ENCODE measurements at places on chromosomes 1 and 21. TPM values are rescaled to one million over a fixed set of nuclear protein-coding genes. Genes with fewer than 3 reads are reported as not detected.
A peak's percentile ranks its signal among the peaks of the same experiment; 100 is the strongest.

DNA sequence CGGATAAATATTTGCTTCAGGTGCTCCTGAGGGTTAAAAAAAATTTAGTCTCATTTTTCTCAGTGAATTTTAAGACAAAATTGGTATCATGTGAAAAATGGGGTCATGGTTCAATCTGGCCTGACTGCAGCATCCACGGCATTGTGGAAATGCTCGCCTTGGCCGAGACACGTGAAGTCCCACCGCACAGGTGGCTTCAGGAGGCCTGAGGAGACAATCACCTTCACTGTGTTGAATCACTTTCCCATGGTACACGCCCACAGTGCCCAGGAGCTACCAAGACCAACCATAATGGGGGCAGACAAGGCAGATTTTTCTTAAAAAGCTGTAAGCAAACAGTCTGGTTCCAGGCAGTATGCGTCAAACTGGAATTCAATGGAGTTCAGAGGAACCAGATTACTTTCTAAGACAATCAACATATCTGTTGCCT lies 11.0 kb upstream of the CPLANE2 start:
- DNase-seq, result no peak

Gene ATP1A4
- not detected for total RNA-seq

DNA sequence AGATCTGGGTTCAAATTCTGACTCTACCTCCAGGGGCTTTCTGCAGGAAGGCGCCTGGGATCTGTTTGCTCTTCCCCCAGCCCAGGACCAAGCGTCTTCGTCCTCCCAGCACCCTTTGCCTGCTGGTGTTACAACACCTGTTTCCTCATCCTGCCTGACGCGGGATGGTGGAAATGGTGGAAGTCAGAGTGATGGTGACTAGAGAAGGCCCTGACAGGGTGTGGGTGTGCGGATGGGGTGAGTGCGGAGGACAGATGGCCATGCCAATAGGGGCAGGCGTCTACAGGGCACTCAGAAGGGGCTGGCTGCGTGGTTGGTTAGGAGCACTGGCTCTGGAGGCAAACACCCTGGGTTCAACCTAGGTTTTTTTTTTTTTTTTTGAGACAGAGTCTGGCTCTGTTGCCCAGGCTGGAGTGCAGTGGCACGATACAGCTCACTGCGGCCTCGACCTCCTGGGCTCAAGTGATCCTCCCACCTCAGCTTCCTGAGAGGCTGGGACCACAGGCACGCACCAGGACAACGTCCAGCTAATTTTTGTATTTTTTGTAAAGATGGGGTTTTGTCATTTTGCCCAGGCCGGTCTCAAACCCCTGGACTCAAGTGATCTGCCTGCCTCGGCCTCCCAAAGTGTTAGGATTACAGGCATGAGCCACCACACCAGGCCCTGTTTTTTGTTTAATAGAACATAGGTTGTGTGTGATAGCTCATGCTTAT lies 1.5 kb downstream of the THEMIS2 start:
- peak; percentile 71 for DNase-seq

DNA sequence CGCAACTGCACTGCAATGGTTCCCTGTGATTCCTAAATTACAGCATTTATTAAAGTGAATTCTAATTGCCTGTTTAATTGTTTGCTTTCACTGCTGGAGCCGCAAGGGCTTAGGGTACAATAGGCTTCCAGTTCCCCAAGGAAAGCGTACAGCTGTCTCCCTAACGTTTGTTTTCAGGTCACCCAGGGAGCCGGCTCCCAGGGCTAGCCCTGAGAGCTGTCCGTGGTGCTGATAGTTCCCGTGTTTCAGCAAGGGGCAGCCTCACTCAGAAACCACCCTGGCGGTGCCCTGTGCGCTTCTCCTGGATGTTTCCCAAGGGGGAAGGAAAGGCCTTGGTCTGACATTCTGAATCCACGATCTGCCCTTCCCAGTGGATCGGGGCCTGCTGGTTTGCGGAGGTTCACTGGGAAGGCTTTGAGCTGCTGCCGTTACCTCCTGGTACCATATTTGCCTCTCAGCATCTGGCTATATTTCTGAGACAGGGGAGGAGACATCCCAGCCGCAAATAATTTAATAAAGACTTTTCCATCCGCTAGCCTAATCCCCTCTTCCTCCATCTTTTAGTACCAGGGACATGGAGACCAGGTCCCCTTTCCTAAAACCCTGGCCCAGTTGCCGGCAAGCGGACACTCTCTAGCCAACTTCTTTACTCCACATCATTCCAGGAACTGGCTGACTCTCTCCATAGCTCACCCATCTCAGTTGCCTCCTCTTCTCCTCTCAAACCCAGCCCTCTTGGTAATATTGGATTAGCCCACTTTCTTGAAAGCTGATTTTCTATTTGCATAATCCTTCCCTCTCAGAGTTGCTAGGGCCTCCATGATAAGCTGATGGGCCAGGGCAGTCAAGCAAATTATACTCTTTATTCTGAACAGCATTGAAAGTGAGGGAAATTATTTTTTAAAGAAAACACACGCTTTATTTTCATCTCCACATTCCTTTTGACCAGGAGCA lies 149.0 kb downstream of the IGSF21 start:
- peak; percentile 79 for DNase-seq

Gene RGS1
- 5.1 TPM for total RNA-seq

GRCh38 chr1:176691251-176692228 lies 228.6 kb downstream of the PAPPA2 start:
- DNase-seq, result peak; percentile 72

DNA sequence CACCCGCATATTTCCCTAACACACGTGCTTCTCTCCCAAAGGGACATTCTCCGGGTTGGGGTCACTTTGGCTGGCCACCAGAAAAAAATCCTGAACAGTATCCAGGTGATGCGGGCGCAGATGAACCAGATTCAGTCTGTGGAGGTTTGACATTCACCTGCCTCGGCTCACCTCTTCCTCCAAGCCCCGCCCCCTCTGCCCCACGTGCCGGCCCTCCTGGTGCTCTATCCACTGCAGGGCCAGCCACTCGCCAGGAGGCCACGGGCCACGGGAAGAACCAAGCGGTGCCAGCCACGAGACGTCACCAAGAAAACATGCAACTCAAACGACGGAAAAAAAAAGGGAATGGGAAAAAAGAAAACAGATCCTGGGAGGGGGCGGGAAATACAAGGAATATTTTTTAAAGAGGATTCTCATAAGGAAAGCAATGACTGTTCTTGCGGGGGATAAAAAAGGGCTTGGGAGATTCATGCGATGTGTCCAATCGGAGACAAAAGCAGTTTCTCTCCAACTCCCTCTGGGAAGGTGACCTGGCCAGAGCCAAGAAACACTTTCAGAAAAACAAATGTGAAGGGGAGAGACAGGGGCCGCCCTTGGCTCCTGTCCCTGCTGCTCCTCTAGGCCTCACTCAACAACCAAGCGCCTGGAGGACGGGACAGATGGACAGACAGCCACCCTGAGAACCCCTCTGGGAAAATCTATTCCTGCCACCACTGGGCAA lies 59.1 kb downstream of the LACTBL1 start:
- DNase-seq, result no peak

- DNase-seq, result no peak
These were observed 40.6 kb downstream of the LRRC3 start for GRCh38 chr21:44495611-44496563.

DNA sequence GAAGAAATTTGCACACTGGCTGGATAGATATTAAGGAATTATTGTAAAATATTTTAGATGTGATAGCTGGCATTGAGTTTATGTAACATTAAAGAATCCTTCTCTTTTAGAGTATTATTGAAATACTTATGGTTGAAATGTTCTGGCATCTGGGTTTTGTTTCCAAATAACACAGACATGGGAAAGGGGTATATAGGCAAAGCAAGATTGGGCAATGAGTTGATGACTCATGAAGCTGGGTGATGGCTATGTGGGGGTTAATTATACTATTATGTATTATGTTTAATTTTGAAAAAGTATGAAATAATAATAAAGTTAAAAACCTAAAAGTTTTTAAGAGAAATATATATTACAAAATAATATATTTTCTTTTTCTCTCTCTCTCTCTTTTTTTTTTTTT lies 12.5 kb upstream of the PTPN14 start:
- no peak for DNase-seq

DNA sequence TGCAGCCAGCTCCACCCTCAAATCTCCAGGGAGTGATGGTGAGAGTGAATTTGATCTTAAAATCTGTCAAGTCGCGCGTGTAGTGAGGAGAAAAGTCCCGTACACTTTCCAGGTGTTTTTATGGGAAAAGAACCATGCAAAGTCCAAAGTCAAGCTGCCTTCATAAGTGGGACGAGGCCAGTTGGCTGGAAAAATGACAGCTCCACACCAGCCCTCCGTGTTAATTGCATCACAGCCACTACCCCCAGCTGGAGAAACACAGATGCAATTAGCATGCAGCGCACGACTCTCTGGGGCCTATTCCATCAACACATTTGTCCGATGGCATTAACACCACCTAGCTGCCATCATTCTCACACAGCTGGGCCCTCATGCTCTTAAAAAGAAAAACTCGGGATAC lies 68.4 kb downstream of the KLHDC7A start:
- DNase-seq, result no peak

- DNase-seq, result no peak
These were observed 7.4 kb upstream of the ATP2B4 start for GRCh38 chr1:203619091-203619780.

DNA sequence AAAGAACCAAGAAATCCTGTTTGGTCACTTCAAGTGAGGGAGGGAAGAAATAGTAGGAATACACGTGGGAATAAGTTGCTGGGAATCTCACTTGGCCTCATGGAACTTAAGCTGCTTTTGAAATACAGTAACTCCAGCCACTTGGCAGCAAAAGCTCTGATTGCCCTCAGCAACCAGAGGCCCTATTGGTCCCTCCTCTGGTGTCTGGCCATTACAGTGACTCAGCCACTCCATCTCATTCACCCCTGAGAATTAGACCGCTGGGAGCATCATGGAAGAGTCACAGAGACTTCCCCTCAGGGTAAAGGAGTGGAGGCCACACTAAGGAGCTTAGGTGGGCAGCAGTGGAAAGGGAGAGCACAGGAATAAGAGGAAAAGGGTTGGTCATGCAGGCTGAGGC lies 99.6 kb downstream of the ELAVL4 start:
- DNase-seq, result no peak

DNA sequence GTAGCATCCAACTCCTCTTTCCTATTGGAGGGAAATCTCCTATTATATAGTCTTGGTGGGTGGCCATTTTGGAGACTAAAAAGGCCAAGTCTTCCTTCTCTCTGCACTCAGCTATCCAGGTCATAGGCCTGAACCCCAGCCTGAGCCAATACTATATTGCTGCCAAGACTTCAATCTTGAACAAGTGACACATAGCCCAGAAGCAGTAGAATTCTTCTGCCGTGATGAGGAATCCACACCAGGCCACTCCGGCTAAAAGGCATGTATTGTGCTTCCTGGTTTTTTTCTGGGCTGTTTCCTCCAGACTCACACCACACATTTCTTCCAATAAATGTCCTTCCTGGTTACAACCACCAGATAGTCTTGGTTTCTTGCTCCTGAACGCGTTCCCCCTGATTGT lies 43.0 kb downstream of the ATF3 start:
- no peak for DNase-seq

DNA sequence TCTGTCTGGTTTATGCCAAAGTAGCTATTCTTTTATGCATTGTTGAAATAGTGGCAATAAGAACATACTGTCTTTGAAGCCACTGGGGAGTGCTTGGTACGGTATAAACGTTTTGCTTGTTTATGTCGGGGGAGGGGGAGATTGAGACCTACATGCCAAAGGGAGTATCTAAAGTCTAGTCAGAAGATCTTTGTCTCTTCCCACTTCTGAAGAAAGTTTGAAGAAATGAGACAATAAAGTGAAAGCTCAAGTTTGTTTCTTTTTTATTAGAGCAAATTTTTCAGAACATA lies 6.8 kb downstream of the AKIRIN1 start:
- DNase-seq, result no peak

Gene CRTC2
- 72.4 TPM for total RNA-seq

- peak; percentile 70 for DNase-seq
These were observed 160.2 kb downstream of the DENND1B start for GRCh38 chr1:197614916-197615692.

DNA sequence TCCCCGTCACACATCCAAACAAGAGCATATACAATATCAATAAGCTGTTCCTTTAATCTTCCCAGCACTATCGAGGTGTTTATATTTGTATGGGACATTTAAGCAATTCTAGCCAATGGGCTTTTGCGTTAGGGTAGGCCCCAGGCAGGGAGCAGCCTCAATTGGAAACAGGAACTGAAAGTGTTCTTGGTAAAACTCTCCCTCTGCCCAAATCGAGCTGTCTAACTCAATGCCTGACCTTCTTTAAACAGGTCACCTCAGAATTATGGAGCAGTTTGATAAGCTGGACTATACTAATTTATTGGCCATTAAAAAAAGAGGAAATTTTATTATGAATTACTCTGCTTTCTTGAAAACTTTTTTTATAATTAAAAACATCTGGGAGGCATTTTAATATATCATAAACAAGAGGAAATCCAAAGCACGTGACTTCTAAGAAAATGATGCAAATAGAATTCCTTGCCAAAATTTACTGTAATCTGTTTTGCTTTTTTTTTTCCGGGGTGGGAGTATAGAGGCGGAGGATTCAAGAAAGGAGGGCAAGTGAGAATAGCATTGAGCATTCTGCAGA lies 498.1 kb downstream of the LMO4 start:
- DNase-seq, result no peak

GRCh38 chr1:65148548-65149350 lies 746 bp downstream of the AK4 start:
- peak; percentile 90 for DNase-seq

Gene ARHGEF11
- total RNA-seq, result 3.1 TPM

GRCh38 chr1:231938711-231939110 lies 312.1 kb downstream of the DISC1 start:
- no peak for DNase-seq

GRCh38 chr1:218257371-218257770 lies 27.7 kb upstream of the RRP15 start:
- no peak for DNase-seq
